ENCODE measurements at places on chromosomes 4 and X.

DNA sequence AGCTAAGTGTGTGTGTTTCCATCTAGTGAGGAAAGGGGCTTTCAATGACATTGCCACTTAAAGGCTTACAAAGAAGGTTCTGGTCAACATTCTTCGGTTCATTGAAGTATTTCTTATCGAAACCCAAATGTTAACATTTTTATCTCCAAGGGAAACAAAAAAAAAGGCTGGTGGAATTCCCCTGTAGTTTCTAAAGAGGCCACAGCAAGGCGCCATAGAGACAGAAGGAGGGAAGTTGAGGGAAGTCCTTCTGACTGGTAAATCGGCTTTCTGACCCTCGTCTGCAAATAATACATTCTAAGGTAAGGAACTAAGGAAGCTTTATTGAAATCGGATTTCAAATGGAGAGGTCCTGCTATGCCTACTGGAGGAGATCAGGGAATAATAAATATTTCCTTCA lies 1.7 kb upstream of the ZFP42 start:
- DNase-seq = no peak

- no peak for DNase-seq
These were observed 559 bp upstream of the PCDH18 start for GRCh38 chr4:137532869-137533236.

GRCh38 chr4:147513091-147513490 lies 32.2 kb downstream of the EDNRA start:
- no peak for DNase-seq

GRCh38 chr4:21001490-21001889 lies 301.2 kb downstream of the PACRGL start:
- no peak for DNase-seq

DNA sequence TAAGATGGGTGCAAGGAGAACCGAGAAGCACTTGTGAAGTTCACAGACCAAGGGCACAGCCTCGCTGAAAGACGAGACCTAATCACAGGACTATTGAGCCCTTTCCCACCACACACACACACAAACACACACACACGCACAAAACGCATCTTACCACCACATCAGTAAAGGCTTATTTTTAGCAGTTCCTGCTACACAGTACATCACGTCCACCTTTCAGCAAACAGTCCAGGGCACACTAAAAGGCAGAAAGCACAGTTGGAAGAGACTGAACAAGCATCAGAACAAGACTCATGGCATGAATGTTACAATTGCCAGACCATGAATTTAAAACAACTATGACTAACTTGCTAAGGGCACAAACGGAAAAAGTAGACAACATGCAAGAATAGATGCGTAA lies 83.6 kb upstream of the MAPK10 start:
- no peak for DNase-seq

- no peak for DNase-seq
These were observed 108.3 kb downstream of the DCTD start for GRCh38 chr4:182808673-182809416.

- no peak for DNase-seq
These were observed 140.1 kb upstream of the TRAM1L1 start for GRCh38 chr4:117225471-117225870.

DNA sequence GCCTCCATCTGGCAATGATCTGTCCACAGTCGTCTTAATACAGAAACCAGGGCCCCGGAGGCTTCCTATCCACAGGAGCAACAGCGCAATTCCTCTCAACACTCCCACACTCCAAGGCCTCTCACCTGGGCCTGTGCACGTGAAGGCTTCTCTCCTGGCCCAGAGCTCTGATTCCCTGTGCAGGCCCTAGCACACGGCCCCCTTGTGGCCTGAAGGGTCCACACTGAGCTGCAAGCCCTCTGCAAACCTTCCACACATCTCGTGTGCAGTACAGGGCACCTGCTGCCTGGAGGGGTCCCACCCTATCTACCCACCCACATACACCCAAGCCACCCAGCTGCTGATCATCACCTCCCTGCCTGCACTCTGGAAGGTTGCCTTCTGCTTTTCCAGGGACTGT lies 150.1 kb upstream of the NUDT10 start:
- DNase-seq = no peak

DNA sequence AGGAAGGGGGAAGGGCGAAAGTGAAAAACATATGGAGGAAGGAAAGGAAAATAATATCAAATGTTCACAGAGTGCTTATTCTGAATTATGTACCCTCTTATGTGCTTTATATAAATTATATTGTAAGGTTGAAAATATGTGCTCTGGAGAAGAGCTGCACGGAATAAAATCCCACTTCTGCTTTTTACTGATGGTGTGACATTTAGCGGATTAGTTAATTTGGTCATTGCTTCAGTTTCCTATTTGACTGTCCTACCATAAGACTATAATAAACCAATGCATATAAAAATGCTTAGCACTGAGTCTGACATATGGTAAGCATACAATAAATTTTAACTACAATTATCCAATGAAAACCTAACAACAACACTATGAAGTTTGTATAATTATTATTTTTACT lies 86.2 kb downstream of the NPFFR2 start:
- DNase-seq = no peak

DNA sequence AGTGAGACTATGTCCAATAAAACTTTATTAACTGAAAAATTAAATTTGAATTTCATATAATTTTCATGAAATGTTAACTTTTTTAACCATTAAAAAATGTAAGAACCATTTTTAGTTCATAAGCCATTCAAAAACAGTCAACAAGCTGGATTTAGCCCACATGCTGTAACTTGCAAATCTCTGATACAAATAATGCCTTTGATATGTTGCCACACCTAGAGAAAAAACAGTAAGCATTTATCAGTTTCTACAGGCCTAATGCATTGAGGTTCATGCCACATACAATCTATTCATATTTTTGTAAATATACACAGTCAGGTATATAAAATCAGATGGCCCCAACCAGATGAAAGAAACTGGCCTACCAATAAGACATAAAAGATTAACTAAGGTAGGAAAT lies 52.8 kb downstream of the LCORL start:
- DNase-seq = no peak

Measured in NCI-H1105 (cell line).